KBM-7 (cell line): ENCODE measurements at places on chromosomes 5 and 9.
A peak's percentile ranks its signal among the peaks of the same experiment; 100 is the strongest.

DNA sequence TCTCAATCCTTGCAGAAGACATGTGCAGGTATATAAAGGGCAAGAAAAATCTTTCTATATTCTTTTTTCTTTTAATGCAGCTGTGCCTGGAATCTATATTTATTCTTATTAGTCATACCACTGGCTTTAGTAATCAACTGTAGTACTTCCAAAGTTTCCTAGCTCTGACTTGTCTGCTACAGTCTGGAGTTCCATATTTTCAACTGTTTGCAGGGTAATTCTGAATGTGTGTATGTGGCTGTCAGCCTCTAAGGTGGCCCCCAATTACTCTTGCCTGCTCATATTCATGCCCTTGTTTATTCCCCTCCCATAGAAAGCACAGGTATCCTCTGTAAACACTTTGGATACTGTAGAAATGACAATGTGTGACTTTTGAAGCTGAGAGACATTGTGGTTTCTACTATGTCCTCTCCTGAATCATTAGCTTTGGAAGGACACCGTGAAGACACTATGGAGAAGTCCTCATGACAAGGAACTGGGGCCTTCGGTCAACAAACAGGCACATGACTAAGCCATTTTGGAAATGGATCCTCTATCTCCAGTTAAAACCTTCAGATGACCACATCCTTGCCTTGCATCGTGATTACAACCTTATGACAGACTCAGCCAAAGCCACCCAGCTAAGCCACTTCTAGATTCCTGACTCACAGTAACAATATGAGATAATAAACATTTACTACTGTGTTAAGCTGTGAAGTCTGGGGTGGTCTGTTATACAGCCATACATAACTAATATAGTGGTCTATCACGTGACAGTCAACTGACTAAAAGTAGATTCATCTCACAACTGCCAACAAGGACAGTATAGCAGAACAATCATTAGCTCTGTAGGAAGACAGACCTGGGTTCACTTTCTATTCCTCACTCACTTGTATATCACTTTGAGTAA, 49.5 kb upstream of the SUSD1 start:
- no peak for DNase-seq

DNA sequence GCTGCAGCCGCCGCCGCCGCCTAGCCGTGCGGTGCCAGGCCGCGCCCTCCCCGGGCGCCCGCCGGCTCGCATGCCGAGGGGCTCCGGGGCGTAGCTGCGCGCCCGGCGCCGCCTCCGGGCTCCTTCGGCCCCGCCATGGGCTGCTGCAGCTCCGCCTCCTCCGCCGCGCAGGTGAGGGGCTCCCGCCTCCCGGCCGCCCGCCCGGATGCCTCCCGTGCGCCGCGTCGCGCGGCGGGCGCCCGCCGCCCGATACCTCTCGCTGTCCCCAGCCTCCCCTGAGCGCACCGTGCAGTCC, 230 bp downstream of the SLC44A1 start:
- DNase-seq, result no peak

DNA sequence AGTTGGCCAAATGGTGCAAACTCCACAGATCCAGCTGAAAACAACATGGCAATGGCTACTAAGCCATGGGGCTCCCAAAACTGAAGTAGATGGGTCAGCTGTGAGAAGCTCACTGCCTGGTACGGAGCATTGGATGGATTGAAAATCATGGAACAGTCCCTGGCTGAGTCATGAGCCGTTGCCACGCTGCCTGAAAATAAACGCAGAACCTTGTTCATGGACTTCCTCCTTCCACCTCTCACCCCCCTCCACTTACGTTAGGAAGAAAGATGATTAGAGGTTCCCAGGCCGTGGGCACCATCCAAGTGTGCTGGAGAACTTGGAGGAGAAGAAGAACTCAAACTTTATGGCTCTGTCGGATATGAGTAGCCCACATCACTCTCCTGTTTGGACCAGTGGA, 6.8 kb upstream of the DIPK1B start:
- DNase-seq, result peak; percentile 72

- DNase-seq, result no peak
These were observed 10.1 kb downstream of the IRF1 start for GRCh38 chr5:132480546-132480892.

DNA sequence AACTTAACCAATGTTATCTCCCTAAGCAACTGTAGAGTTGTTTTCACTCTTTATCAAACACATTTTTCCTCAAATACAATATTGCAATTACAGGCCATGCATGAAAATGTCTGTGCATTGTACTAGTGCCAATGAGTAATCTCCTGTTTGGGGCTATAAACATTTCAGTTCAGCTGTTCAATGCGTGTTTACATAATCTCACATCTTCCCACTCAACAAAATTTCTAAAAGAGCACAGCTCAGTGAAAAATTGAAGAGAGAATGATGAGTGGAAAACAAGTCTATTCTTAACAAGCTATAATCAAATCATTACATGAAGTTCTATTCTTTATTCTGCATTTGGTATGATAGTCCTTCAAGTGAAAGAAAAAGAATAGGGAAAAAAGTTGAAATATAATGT, 780.5 kb upstream of the CDH9 start:
- DNase-seq, result no peak

DNA sequence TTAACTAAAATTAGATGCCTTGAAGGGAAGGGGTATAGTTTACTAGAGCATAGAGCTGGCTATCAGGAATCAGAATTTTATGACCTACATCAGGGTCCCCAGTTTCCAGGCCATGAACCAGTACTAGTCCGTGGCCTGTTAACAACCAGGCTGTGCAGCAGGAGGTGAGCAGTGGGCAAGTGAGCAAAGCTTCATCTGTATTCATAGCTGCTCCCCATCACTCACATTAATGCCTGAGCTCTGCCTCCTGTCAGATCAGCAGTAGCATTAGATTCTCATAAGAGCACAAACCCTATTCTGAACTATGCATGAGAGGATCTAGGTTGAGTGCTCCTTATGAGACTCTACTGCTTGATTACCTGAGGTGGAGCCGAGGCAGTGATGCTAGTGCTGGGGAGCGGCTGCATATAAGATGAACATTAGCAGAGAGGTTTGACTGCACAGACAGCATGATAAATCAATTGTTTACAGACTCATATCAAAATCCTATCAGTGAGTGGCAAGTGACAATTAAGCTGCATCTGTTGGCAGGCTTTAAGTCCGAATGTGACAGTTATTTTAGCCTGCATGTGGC, 44.6 kb downstream of the TAF11L14 start:
- no peak for DNase-seq

- no peak for DNase-seq
These were observed 14.9 kb upstream of the GABRG2 start for GRCh38 chr5:162052676-162053075.

- no peak for DNase-seq
These were observed 336.9 kb upstream of the MSX2 start for GRCh38 chr5:174387448-174387847.

DNA sequence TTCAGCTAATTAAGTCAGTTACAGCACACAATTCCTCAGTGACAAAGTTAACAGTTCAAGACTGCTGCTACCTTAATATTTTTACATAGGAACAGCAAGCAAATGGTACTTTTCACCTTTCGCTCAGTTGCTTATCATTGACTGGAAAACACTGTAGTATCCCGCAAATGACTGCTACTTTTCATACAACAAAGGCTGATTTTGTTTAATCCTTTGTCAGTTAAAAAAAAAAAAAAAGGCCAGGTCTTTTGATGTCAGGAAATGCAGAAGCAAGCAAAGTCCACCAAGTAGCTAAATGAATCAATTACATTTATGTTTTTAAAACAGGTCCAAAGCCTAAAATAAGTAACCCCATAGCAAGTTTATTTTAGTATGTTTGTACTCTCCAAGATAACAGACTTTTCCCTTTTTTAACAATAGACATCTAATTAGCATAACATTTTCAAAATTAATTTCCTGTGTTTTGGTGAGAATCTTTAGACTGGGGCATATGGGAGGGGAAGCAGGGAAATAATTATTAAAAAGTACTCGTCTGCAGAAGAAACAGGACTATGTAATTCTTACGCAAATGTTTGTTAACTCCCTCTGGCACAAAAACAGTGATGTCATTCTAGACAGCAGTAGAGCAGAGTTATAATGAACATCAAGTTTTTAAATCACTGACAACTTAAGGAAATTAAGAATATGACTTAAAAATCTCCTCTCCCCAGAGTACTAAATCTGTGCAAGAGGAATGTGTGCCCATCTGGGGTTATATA, 9.6 kb downstream of the PFDN1 start:
- DNase-seq, result no peak

GRCh38 chr5:79806741-79807140, 117.1 kb downstream of the CMYA5 start:
- no peak for DNase-seq

DNA sequence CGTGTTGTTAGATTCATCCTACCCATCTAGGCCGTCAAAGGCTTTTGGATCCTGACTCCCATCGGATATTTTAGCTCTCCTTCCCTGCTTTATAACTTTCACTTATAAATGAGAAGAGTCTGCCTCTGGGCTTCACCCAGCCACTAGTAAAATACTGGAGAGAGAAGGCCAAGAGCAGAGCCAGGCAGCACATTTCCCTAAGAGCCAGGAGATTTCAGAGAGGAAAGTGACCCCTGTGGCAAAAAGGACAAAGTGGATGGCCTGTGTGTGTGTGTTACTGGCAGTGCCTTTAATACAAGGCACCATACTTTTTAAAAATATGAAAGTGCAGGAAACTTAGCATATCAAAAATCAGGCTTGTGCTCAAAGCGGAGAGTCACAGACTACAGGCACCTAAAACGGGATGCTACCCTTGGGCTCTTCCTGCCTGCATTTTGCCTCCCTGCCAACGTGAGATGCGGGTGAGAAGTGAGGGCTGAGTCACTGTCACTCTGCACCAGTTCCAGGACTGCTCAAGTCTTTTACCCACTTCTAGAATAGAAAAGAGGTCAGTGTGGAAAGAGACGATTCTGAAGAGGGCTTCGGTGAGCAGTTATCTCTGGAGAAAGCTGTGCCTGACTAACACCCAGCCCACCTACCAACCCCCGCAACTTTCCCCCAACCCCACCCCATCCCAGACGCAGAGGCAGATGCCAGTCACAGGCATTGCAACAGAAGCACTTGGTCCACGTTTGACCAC, 15.9 kb downstream of the NFIL3 start:
- no peak for DNase-seq

GRCh38 chr9:116137581-116137980, 16.0 kb upstream of the PAPPA start:
- DNase-seq, result no peak

GRCh38 chr9:32828861-32829260, 45.5 kb downstream of the TMEM215 start:
- no peak for DNase-seq

- no peak for DNase-seq
These were observed 61.4 kb upstream of the ICE1 start for GRCh38 chr5:5360941-5361520.

GRCh38 chr5:156556666-156557406, 229.9 kb downstream of the SGCD start:
- DNase-seq, result no peak

- no peak for DNase-seq
These were observed 20.8 kb upstream of the KIF2A start for GRCh38 chr5:62284946-62285891.

DNA sequence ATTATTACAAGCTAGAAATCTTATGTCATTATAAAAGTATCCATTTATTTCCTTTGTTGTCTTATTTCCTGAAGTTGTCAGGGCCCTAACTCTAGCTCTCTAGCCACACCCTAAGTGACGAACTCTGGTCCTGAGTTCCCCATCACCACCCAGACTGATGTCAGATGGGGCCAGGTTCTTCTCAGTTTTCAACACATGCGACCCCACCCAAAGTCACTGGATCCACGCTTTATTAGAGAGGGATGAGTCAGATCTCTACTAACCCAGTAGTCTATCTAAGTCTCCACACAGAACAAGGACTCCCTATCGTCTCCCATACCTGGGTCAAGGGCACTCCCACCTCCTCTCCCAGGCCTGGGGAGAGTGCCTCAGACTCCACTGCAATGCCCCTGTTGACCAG, 6.8 kb upstream of the FEM1C start:
- no peak for DNase-seq

GRCh38 chr9:127450830-127451607, at the start of the genes LRSAM1 and RPL12:
TSS of gene LRSAM1 (plus strand) at chr9:127451510. CDS start at chr9:127454528, 3,018 bp downstream.
TSS of gene RPL12 (minus strand) at chr9:127451406. CDS start at chr9:127451317, 89 bp downstream.
- DNase-seq, result peak; percentile 95

DNA sequence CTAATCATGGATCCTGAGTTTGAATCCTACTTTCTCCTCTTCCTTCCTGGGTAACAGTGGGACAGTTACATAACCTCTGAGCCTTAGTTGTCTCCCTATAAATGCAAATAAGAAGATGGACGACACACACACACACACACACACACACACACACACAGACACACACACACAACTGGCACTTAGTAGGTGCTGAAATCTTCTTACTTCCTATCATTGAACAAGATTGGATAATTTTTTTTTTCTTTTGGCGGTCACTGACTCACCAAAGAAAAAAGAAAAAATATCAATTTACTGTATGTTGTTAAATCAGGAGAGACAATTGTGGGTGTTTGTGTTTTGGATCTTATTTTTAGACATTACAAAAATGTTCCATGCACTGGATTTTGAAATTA, 28.4 kb upstream of the TNFSF8 start:
- no peak for DNase-seq

GRCh38 chr5:151770383-151771258, 1.1 kb upstream of the G3BP1 start:
- DNase-seq, result no peak

DNA sequence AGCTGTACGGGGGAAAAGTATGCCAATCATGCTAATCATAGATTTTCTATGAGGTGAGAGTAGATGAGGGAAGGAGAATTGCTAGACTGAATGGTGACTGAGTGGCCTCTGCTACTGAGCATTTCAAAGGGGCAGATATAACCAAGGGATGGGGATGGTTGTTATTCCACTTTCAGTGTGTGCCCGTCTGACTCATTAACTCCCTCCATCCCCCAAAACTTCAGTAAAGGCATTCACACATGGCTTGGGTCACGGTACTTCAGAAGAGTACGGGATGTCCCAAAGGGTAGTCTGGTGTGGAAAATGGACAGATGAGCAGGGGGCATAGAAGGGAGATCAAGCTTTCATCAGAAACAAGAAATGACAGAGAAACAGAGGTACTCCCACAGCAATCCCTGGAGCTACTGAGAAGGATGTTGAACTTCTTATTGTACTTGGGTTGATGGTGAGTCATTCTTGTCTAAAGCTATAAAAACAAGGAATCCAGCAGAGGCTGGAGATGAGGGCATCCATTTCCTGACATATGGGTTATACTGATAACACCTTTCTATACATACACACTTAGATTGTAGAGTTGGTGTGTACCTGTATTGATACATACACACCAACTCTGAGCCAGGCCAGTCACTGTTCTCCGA, 8.9 kb upstream of the TLE4 start:
- no peak for DNase-seq

DNA sequence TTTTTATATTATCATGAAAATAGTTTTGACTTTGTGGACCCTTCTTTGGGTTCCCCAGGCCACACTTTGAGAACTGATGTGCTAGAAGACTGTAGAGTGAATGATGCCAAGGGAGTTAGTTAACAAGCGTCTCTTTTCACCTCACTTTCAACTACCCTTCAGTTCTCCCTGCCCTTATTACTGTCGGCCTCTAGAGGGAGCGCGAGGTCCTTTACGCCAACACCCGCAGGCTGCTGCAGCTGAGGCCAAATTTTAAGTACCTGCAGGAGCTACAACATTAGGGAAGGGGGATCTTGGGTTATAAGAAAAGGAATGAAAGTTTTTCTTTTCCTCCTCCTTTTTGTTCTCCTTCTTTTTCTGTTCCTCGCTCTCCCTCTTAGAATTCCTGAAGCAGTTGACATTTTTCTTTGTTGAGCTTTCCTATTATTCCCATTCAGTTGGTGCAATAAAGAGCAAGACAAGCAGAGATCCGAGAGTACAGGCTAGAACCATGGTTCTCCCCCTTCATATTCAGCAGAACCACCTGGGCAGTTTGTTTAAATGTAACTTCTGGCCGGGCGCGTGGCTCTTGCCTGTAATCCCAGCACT, 84.0 kb downstream of the ZFAND5 start:
- peak; percentile 65 for DNase-seq

GRCh38 chr5:55160493-55161209, 680 bp downstream of the GPX8 start:
- DNase-seq, result no peak
